ENCODE measurements at places on chromosomes 11 and 22.

DNA sequence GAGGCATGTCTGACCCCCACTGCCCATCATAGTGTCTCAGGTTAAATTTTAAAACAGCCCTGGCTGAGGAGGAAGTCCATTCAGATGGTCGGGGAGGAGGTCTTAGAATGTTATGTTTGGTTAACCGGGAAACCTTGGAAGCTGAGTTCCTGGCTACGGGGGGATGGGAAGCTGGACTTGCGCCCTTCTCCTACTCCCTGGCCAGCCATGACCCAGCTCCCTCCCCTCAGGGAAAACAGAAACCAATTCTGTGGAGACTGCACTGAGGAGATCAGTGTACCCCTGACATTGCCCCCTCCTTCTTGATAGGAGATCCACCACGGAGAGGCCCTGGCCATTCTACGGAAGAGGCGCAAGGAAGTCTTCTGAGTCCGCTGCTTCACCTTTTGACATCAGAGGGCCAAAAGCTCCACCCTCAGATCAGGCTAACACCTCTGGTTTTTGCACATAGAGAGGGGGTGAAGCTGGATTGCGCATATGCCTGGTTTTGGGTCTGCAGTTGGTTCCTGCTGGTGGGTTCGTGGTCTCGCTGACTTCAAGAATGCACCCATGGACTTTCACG lies 2.7 kb upstream of the KRTAP5-9 start:
- DNase-seq = no peak

- DNase-seq = no peak
Observed at GRCh38 chr11:17762309-17762974, 27.9 kb downstream of the KCNC1 start.

DNA sequence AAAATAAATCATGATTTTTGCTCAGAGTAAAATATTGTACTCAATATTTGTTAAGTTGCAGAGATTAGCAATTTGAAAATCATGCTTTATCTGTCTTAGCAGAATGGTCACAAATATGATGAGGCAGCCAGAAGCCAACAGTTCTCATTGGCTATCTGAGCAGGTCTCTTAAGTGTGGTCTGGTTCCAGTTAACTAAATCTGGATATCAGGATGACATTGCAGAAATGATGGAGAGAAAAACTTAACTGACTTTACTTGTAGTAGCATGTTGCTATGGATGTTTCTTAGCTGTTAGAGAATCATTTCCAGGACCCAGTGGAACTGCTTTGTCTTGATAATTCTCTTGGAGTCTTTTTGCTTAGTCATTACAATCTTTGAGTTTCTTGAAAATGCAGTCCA lies 1070.3 kb downstream of the JRKL start:
- DNase-seq = no peak

DNA sequence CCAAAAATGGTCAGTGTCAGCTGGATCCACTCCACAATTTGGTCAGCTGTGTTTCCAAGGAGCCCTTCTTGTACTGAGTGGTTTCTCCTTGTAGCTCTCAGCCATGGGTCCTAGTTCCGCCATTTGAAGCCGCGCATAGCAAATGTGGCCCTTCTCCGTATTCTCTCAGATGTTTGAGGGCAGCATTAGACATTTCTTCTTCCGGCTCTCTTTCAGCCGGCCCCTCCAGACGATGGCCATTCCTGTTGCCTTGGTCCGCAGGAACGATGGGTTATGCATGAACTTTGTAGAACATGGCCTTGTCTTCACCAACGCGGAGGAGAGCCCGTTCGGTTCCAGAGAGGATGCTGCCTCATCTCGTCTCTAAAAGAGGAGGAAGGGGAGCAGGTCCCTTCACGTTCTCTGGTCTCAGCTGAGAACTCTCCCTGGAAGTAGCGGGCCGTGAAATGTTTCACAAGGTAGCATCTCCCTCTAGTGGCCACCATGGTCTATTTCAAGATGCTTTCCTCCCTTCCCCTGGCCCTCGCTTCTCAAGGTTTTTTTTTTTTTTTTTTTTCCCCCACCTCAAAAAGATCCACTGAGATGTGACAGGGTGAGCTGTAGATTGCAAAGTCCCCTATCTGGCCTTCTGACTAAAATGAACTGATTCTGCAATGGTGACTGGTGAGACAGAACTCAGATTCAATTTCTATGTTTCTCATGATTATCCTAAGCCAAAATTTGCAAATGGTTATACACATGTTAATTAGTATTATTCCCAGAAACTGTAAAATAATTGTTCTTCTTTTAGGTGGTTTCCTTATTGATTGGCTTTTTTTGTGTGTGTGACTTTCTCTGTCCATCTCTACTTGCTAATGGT lies 19.8 kb upstream of the PLET1 start:
- DNase-seq = peak; percentile 53

GRCh38 chr11:131389582-131389981 lies 19.2 kb downstream of the NTM start:
- DNase-seq = no peak

- DNase-seq = no peak
Observed at GRCh38 chr11:9090488-9091043, 833 bp downstream of the SCUBE2 start.

- DNase-seq = no peak
Observed at GRCh38 chr11:2690596-2691354, 9.0 kb downstream of the KCNQ1OT1 start.

GRCh38 chr11:86035164-86035563 lies 33.7 kb downstream of the PICALM start:
- no peak for DNase-seq

GRCh38 chr11:87301785-87302540 lies 264.2 kb downstream of the TMEM135 start:
- no peak for DNase-seq

- no peak for DNase-seq
Observed at GRCh38 chr22:48498526-48499331, 1328.9 kb downstream of the BRD1 start.

- DNase-seq = no peak
Observed at GRCh38 chr22:37747080-37747714, 50.3 kb downstream of the TRIOBP start.

GRCh38 chr11:133553885-133554740 lies 21.8 kb upstream of the OPCML start:
- DNase-seq = no peak

DNA sequence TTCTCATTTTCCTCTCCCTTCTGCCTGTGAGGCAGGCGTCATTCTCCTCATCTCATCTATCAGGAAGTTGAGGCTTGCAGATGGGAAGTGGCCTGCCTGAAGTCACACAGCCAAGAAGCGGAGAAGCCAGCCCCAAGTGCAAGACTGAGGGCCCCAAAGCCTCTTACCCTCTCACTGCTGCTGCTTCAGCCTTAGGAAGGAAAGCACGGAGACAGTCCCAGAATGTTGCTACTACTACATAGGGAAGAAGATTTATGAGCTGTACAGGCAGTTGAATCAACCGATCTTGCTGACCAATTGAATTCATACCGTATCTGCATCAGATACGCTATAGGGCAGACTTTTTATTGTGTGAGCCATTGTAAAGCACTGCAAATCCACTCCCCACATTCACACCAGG lies 89.0 kb downstream of the CWC15 start:
- DNase-seq = no peak

- DNase-seq = no peak
Observed at GRCh38 chr22:29742326-29742725, 22.5 kb downstream of the CABP7 start.

Measured in CD4-positive, alpha-beta T cell (primary cell).